ENCODE measurements at places on chromosomes 3 and 15. TPM values are rescaled to one million over a fixed set of nuclear protein-coding genes. Genes with fewer than 3 reads are reported as not detected.

GRCh38 chr3:119205209-119205608, 31.8 kb downstream of the UPK1B start:
- no peak for DNase-seq

GRCh38 chr3:153958635-153959595, 162.3 kb upstream of the ARHGEF26 start:
- no peak for DNase-seq

GRCh38 chr3:260898-261297, 64.3 kb downstream of the CHL1 start:
- no peak for DNase-seq

Gene SI
- not detected for total RNA-seq

Gene H1-8
- not detected for total RNA-seq

- no peak for DNase-seq
Measured at GRCh38 chr3:129070086-129070885, 9.7 kb downstream of the GP9 start.

GRCh38 chr3:10300087-10300486, 7.3 kb upstream of the GHRL start:
- DNase-seq: no peak

- DNase-seq: no peak
Measured at GRCh38 chr15:25171856-25172687, 217.3 kb downstream of the SNRPN start.

Gene XXYLT1
- 8.4 TPM for total RNA-seq

Gene ZDHHC23
- total RNA-seq: 2.7 TPM

DNA sequence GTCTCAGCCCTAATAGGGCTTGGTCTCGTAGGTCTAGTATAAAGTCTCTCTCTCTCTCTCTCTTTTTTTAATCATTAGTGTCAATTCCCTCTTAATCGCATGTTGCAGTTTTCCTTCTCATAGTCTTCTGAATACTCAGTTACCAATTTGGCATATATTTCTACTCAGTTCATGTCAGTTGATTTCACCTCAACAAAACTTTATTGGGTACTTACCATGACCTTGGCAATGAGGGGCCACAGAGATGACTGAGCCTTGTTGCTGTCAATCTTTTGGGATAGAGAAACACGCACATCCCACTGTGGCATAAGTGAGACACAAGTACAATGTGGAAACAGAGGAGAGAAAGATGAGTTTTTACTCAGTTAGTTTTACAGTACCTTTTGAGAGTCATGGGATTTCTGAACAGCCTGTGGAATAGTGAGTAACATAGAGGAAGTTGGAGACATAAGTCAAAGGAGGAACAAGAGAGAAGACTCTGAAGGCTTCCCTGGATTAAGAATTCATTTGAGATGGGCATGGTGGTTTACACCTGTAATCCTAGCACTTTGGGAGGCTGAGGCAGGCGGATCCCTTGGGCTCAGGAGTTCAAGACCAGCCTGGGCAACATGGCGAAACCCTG, 150.2 kb upstream of the CBLB start:
- DNase-seq: no peak

Gene CHST13
- not detected for total RNA-seq

Gene LRRFIP2
- total RNA-seq: 18.7 TPM

Gene IL17RB
- not detected for total RNA-seq

Gene MESP2
- total RNA-seq: not detected

Gene CXCR6
- 3.4 TPM for total RNA-seq

GRCh38 chr3:133211856-133212255, 173.7 kb downstream of the TMEM108 start:
- no peak for DNase-seq

DNA sequence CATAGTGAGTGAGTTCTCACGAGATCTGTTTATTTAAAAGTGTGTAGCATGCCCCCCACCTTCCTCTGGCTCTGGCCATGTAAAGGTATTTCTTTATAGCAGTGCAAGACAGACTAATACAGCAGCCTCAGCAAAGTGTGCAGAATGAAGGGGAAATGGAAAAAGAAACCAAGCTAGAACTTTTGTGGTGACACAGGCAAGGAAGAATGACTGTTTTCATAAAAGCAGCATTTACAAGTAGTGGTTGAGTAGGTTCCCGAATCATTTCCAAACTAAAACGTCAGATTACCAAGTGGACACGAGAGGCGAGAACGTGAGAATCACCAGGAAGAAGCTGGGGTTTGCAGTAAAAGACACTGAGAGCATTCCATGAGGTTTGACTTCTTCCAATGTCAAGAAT, 100.2 kb upstream of the AKAP13 start:
- DNase-seq: no peak

Gene OR4F6
- not detected for total RNA-seq

- DNase-seq: no peak
Measured at GRCh38 chr3:25212736-25213135, 215.3 kb upstream of the RARB start.

- no peak for DNase-seq
Measured at GRCh38 chr3:194284351-194284750, 66.8 kb downstream of the CPN2 start.

DNA sequence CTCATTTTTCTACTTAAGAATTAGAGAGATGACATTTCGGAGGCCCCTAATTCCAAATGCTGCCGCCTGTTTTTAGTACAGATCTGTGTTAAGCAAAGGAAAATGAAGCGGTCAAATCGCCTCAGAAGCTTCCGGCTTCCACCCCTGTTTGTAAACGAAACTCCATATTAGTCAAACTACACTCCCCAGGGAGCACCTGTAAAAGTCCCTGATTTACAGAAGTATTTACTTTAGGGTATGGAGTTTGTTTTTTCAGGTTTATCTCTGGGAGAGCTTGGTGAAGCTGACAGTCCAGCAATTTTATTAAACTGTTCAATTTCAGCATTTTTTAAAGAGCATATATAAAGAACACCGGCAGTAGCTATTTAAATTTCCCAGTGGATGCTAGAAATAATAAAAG, 319.8 kb downstream of the FHIT start:
- no peak for DNase-seq

Gene WWTR1
- 0.40 TPM for total RNA-seq

Gene GRAMD2A
- total RNA-seq: not detected

- no peak for DNase-seq
Measured at GRCh38 chr3:105773291-105773690, 95.5 kb downstream of the CBLB start.

- no peak for DNase-seq
Measured at GRCh38 chr3:107309312-107309711, 67.9 kb upstream of the CCDC54 start.

DNA sequence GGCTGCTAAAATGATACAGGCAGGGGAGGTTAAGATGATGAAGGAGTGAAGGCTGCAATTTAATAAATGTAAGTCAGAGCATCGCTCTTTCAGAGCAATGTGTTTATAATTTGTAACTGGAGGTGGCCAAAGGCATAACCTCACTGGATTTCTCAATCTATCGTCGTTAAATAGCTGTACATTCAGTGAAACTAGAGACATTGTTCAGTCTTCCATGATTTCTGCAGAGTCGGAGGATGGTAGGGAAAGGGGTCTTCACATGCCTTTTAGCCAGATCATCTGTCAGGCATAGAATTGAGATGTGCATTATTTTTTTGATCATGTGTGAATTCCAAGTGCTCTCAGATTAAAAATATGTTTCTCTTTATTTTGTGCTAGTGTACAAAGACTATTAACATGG, 315.4 kb downstream of the OXSM start:
- no peak for DNase-seq

GRCh38 chr15:77589839-77590238, 42.9 kb downstream of the LINGO1 start:
- no peak for DNase-seq

DNA sequence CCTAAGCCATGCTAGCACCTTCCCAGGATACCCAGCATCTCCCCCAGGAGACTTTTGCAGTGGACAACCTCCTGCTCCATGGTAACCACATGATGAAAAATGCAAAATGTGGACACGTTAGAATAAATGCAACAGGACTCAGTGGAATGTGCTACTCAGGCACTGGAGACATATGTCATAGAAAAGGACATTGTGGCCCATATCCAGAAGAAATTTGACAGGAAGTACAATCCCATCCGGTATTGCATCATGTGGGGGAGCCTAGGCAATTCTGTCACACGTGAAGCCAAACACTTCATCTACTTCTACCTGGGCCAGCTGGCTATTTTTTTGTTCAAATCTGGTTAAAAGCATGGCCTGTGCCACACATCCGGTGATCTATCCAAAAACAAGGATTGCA, 227.2 kb upstream of the GPR149 start:
- DNase-seq: no peak

DNA sequence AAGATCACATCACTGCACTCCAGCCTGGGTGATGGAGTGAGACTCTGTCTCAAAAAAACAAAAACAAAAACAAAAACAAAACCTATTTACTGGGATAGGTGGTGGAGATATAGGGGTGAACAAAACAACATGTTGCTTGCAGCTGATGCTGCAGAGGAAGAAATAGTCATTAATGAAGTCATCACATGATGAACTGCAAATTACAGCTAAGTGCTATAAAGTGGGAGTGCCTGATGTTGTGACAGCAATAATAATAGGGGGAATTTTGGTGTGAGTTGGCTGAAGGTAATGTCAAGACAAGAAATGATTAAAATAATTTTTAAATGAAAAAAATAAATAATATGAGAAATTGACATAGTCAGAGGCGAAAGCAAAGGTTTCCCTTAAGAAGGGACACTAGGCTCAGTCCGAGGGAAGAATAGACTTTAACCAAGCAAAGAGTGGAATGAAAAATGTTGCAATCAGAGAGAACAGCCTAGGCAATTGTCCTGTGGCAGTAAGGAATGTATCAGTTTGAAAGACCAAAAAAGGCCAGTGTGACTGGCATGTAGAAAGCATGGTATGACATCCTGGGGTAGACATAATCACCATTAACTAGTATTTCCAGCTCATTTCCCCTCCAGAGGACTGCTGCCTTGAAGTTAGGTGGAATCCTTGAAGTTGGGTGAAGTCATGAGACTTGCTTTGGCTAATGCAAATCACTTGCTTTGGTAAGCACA, 14.7 kb upstream of the PIK3CB start:
- DNase-seq: no peak

DNA sequence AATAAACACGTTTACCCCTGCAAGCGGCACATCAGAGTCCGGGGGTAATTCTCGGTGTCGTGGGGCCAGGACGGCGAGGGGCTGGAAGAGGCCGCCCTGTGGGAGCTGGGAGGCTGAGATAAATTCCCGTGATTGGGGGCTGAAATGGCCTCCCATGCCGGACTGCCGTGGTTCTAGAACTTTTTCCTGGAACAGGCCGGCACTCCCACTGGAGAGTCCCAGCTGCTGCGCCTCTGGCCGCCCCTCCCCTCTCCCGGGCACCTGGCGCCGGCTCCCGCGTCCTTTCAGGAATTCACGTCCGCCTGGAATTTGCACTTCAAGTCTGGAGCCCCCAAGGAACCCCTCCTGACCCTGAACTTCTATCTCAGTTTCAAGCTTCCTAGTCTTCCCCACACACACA, 10.8 kb upstream of the LRRC2 start:
- DNase-seq: no peak

All from activated CD8-positive, alpha-beta T cell treated with anti-CD3 and anti-CD28 coated beads for 36 hours (primary cell).